Renal cortical epithelial cell (primary cell): ENCODE measurements at places on chromosomes 4 and X. TPM values are rescaled to one million over a fixed set of nuclear protein-coding genes. Genes with fewer than 3 reads are reported as not detected.

CYTL1 gene
- 5.0 TPM in 1 of 2 replicates, not detected in the other for total RNA-seq

- no peak for DNase-seq
Observed at GRCh38 chr4:85701861-85702321, 226.9 kb downstream of the ARHGAP24 start.

- DNase-seq: no peak
Observed at GRCh38 chr4:40040908-40041307, 15.7 kb upstream of the N4BP2 start.

DNA sequence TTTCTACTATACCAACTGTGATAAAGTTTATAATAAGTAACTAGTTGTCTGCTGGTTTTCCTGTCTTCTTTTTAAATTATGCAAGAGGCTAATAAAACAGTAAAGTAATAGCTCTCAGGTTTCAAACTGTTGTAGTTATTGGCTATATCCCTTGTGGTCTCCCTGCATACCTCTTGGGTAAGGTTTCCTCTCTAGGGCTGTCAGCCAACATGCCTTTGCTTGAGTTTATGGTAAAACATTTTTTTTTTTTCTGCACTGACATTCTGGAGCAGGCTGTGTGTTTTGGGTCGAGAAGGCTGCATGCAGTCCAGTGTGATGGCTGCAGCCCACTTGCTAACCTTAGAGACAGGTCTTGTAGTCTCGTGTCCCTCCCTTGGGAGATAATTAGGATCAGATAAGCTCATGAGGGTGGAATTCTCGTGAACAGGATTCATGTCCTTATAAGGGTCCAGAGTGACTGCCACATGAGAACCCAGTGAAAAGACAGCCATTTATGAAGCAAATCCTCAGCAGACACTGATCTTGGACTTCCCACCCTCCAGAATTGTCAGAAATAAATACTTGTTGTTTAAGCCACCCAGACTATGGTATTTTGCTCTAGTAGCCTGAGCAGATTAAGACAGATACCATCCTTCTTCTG lies 831.2 kb downstream of the CCSER1 start:
- DNase-seq: peak; percentile 98

GRCh38 chr4:146548443-146548842 lies 26.7 kb upstream of the SLC10A7 start:
- no peak for DNase-seq

- peak; percentile 15 for DNase-seq
Observed at GRCh38 chrX:15903186-15903681, 48.6 kb upstream of the AP1S2 start.

- no peak for DNase-seq
Observed at GRCh38 chr4:175234162-175234561, 316.0 kb downstream of the ADAM29 start.

- DNase-seq: no peak
Observed at GRCh38 chrX:137425986-137426385, 139.9 kb upstream of the ZIC3 start.

DNA sequence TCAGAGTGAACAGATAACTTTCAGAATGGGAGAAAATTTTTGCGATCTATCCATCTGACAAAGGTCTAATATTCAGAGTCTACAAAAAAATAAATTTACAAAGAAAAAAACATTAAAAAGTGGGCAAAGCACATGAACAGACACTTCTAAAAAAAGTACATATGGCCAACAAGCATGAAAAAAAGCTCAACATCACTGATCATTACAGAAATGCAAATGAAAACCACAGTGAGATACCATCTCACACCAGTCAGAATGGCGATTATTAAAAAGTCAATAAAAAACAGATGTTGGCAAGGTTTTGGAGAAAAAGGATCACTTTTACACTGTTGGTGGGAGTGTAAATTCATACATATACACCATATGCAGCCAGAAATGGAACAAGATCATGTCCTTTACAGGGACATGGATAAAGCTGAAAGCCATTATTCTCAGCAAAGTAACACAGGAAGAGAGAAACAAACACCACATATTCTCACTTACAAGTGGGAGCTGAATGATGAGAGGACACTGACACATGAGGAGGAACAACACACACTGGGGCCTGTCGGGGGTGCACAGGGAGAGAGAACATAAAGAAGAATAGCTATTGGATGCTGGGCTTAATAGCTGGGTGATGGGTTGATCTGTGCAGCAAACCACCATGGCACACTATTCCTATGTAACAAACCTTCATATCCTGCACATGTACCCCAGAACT lies 41.6 kb upstream of the ITM2A start:
- no peak for DNase-seq

EXOC1L gene
- total RNA-seq: not detected in 2 replicates

MAGEA2B gene
- total RNA-seq: not detected in 2 replicates

- no peak for DNase-seq
Observed at GRCh38 chrX:118724775-118725174, 2.6 kb upstream of the IL13RA1 start.

GRCh38 chr4:98657531-98658286 lies 702 bp downstream of the TSPAN5 start:
- DNase-seq: peak; percentile 40

ABLIM2 gene
- total RNA-seq: 1.2 and 6.1 TPM in 2 replicates

DNA sequence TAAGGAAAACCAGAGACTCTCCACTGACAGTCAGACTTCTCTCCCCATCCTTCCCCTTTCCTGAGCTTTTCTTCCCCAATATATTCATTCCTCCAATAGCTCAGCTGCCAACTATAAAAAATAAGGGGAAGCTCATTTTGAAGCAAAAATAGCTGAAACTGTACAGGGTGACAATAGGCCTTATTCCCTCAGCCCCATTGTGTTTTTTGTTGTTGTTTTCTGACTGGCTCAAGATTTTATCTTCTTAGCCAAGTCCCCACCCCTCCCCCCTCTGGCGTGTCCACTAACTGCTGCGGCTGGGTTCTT lies 26.2 kb downstream of the PRPS1 start:
- DNase-seq: no peak

DNA sequence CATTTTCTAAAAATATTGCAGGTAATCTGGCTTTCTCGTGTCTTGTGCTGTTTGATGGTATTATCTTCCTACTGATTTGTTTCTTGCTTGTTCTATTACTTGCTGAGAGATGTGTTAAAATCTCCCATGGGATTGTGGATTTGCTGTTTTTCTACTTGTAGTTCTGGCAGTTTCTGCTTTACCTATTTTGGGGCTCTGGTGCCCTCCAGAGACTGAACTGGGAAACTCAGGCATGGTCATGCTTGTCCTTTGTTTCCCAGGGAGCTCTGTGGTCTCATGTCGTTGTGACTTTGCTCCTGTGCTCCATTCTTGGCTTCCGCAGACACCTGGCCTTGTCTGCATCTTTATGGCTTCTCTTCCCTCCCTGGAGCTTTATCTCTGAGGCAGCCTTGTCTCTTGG lies 39.5 kb downstream of the NSD2 start:
- peak; percentile 57 for DNase-seq

RRH gene
- 0.15 TPM in 1 of 2 replicates, not detected in the other for total RNA-seq

TSR2 gene
- 7.8 and 20.9 TPM in 2 replicates for total RNA-seq

DNA sequence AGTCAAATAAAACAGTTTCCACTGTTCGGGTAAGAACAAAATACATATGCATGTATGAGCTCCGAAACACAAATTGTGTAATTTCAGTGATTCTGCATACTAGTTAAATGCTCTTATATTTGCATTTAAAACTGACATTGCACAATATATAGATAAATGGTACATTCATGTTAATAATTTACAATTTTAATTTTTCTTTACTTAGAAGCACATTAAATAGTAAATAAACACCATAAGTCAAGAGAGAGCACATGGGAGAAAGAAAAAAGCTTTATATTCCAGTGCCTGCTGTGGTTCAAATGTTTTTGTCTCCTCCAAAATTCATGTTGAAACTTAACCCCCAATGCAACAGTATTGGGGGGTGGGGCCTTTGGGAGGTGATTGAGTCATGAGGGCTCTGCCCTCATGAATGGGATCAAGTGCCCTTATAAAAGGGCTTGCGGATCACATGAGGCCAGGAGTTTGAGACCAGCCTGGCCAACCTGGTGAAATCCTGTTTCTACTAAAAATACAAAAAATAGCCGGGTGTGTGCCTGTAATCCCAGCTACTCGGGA lies 322.9 kb downstream of the BCOR start:
- no peak for DNase-seq

PPEF2 gene
- not detected in 2 replicates for total RNA-seq

GRCh38 chr4:126991965-126992364 lies 640.8 kb upstream of the INTU start:
- peak; percentile 17 for DNase-seq

GRCh38 chr4:78720994-78721677 lies 55.0 kb upstream of the BMP2K start:
- no peak for DNase-seq
